Heart left ventricle (tissue), 16 donors: ENCODE measurements at places on chromosomes 13 and 19. TPM values are rescaled to one million over a fixed set of nuclear protein-coding genes. Genes with fewer than 3 reads are reported as not detected.
A peak's percentile ranks its signal among the peaks of the same experiment; 100 is the strongest.

The IGSF23 gene
- total RNA-seq = not detected

The ACER1 gene
- total RNA-seq = not detected

DNA sequence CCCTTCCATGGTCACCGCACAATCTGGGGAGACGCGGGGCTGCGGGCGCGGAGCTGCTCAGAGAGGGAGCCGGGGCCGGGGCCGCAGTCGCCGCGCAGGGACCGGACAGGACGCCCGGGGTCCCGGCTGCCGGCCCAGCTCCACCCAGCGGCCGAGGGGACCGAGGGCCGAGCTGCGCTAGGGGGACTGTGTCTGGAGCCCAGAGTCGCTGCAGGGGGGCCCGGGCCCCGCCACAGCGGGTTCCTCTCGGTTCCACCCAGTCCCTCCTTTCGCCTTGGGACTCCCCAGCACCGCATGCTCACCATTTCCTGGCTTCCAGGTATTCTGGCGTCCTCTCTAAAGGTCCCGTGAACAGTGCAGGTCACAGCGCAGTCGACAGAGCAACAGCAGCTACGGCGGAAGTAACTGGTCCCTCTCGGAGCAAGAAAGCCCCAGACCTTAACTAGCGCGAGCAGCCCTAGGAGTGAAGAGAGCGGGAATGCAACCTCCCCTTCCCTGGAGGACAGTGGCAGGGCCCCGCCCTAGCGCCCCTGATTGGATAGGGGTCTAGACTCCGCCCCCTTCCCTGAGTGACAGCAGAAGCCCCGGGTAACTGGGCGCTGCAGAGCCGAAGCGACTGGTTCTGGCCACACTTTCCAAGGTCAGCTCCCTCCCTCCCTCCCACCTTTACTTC, at the start of gene ZNF878:
Gene ZNF878 (minus strand): TSS at position 465 of the 673 bp plus-strand sequence. CDS start 160 bp downstream, at position 305.
- DNase-seq = peak; percentile 94

DNA sequence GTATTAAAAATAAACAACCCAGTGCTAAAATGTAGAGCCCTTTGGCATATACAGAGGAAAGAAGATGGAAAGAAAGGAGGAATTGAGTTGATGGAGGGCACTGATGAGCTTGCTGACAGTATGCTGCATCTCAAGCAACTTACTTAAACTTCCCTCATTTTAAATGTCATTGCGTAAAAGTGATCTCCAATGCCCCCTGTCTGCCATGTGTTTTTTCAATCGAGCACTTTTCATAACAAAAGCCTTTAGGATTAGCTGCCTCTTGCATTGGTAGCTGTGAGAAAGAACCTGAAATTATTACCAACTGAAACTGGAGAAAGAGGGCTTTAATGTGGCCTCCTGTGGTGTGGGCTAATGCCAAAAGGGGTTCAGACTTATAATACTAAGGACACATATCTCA, 541.6 kb downstream of the SUCLA2 start:
- DNase-seq = no peak

DNA sequence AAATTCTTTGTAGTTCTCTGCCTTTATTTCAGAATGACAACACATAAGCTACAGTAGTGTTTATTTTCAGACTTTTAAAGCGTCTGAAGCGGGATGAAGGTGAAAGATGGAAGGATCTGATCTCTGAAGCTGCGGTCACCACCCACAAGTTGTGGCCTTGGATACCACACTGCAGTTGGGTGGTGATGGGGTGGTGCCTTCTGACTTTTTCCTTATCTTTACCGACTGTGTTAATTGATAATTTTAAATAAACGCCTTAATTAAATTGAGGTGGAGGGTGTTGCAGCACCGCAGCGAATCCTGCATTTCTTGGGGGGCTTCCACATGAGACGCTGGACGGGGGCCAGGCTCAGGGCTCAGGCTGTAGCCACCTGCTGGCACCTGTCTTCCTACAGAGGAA, 1.3 kb downstream of the TFDP1 start:
- DNase-seq = no peak

- peak; percentile 94 for DNase-seq
Observed at GRCh38 chr19:16381756-16382401, 57.3 kb downstream of the KLF2 start.

- no peak for DNase-seq
Observed at GRCh38 chr19:48628486-48629296, 8.5 kb downstream of the DBP start.

GRCh38 chr19:33795370-33796163, 1.1 kb upstream of the KCTD15 start:
- DNase-seq = peak; percentile 93
